ENCODE measurements at places on chromosomes 3 and 15.

GRCh38 chr3:37499061-37499785 is 324.8 kb upstream of the LRRFIP2 start:
- DNase-seq: no peak

DNA sequence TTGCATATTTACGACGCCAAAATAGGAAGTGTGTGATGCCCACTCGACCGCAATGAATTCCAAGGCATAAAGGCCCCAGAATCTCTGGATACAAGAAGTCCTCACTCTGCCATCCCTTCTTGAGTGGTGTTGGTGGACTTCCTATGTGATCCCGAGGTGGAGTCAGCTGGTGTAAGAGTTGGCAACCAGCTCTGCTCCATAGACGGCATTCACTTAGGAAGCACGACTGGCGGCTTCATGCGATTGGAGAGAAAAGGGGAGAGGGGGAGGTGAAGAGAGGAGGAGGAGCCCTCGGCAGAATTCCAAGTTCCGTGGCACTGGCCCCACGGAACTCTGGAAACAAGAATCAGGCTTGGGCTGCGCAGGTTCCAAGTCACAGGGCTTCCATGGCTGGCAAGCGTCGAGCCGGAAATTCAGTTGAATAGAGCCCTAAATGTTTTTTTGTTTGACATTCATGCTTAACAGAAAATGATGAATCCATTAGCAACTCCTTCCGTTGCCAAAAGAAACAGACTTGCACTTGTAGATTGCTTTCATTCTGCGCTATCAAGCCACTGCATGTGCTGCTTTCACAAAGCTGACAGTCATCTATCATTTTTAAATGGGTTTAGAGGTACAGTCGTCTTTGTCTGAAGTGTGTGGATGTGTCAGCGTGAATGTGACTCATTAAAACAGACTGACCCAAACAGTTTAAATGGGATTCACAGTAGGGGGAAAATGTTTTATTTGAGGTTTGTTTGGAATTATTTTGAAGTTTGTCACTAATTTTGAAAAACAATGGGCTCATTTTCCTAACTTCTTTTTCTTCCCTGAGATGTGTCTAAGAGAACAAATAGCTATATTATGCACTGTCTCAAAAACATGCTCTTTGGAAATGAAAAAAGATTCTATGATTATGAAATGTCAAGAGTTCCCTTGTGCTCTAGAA is 428.3 kb upstream of the ATP11B start:
- no peak for DNase-seq

- DNase-seq: peak; percentile 62
These were observed 27.7 kb upstream of the IL20RB start for GRCh38 chr3:136929977-136930670.

DNA sequence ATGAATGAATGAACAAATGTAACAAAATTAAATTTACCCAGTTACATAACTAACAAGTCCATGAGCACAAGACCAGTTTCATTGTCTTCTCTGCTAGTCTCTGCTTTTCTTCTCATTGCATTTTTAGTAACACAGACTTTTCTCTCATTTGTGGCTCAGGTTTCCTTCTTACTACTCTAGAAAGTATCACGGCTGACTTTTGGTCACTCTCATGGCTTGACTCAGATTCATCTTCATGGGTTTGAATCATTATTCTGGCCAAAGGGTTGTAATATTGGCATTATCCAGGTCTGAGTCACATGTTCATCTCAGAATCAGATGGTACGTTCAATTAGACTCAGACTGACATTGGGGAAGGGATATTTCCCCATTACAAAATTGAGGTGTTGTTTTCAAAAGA is 121.5 kb upstream of the SATB1 start:
- no peak for DNase-seq

DNA sequence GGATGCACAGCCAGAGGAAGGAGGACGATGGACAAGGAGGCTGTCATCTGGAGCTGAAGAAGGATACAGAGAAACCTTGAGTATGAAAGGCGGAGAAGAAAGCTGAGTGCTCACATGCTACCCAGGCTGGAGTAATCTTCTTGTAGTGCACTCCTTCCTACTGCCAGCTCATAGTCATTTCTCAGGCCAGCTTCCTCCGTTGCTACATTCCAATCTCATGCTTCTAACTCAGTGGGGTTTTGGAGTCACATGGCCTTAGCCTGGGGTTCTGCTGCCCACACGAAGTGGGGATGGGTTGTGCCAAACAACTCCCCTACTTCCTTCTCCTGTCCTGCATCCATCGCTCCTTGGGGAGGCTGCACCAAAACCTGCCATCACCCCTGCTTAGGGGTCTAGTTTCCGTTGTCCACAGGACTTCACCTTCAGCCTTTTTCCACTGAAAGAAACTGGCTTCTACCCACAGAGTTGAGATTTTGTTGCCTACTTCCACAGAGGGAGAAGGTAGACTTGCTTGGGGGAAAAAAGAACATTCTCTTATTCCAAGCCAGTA is 239.9 kb downstream of the EPHB1 start:
- DNase-seq: no peak

GRCh38 chr3:50162034-50162883 is 7.1 kb downstream of the SEMA3F start:
- DNase-seq: no peak

DNA sequence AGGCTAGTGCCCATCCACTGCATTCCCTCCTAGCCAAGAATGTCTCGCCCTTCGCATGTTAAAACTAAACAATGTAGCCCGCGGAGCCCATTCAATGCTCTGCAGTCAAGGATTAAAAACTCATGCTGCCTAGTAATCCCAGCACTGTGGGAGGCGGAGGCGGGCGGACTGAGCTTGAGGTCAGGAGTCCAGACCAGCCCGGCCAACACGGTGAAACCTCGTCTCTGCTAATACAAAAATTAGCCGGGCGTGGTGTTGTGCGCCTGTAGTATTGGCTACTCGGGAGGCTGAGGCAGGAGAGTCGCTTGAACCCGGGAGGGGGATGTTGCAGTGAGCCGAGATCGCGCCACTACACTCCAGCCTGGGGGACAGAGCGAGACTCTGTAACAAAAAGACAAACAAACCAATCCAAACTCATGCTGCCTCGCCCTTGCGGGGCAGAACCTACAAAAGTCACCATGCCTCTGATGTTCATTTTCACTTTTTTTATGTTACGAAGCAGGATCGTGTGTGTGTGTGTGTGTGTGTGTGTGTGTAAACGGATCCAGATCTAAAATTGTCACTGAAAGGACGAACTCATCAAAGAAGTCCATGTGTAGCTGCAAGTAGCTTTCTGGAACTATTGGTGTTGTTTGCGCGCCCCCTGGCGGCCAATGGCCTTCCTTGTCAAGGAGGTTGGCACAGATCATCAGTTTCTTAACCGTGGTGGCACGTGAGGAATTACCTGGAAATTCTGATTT is 54.8 kb upstream of the SPESP1 start:
- DNase-seq: peak; percentile 93

GRCh38 chr3:180409883-180410282 is 192.1 kb upstream of the TTC14 start:
- DNase-seq: no peak

GRCh38 chr3:148106062-148106461 is 591.6 kb upstream of the AGTR1 start:
- no peak for DNase-seq

DNA sequence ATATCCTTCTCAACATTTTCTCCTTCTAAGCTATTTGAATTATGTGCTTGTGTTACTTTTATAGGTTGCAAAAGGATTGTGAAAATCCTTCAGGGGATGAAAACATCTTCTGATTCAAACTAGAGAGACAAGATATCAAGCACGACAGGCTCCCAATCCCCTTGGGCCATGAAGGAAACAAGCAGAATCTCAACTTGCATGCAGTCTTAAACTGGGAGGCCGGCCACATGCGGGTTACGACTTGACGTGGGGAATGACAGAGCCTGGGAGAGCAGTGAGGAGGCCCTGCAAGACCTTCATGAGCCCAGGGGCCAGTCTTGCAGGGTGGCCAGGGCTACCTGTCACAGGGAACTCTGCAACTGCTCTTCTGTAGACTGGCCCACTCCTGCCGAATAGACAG is 94.4 kb downstream of the SCN11A start:
- no peak for DNase-seq

GRCh38 chr3:22360970-22361369 is 610.0 kb upstream of the ZNF385D start:
- DNase-seq: no peak

DNA sequence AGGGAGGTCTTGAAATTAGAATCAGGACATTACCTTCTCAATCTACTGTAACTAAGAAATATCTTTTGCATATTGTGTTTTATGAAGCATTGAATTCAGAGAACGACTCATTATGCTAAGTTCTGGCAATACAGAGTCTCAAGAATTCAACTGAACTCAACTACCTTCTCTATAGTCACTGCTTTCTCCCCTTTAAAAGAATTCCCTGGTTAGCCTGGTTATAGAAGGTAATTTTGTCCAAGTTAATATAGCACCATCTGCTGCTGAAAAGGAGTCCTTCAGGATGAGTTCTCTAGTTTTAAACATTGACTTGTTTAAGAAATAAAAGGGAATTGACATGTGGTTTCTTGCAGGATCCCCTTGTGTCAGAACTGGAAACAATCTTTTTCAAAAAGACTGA is 60.2 kb downstream of the IL16 start:
- no peak for DNase-seq

GRCh38 chr3:192229866-192230265 is 497.5 kb downstream of the FGF12 start:
- DNase-seq: no peak

GRCh38 chr3:111728566-111728935 is 130.5 kb upstream of the PHLDB2 start:
- DNase-seq: no peak

DNA sequence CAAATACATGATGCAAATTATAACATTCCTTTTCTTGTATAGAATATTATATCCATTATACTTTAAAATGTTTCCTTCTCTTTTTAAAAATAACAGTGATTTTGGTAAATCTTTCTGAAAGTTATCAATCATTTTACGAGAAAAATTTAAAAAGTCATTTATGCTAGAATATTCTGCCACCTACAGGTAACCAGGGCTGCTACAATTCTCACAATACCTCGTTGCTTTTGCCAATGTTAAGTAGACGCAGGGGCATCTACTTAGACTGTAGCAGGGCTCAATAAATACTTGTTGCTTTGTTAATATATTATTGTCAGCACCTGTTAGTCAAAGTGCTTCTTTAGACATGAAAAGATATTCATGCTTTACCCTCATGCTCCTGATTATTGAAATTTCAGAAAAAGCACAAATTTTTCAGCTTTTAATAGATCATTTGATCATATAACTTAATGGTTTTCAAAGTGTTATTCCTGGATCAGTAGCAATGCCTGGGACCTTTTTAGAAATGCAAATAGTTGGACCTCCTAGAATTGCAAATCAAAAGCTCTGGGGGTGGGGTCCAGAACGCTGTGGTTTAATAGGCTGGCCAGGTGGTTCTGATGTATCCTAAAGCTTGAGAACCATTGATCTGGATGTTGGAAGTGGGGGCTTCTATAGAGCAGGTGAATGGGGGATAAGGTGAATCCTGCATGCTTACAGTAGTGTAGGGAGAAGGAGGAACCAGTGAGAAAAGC is 223.6 kb upstream of the PDZRN3 start:
- DNase-seq: no peak

DNA sequence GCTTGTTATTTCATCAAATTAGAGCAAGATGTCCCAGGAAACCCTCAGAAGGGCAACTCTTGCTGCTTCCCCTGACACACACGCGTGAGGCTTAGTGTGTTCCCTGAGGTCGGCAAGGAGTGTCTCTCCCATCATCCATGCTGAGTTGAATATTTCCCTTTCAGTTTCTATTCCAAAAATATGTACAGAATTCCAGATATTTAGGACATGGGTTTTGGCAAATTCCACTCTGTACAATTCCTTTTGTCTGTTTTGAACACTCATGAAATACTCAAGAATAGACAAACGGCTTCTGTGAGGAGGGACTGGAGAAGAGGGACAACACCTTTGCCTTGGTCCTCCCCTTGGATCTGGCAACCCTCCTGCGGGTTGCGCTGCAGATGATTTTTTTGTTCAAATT is 138.0 kb downstream of the DUT start:
- no peak for DNase-seq

GRCh38 chr3:196842567-196843434 is 24.9 kb upstream of the SENP5 start:
- no peak for DNase-seq

DNA sequence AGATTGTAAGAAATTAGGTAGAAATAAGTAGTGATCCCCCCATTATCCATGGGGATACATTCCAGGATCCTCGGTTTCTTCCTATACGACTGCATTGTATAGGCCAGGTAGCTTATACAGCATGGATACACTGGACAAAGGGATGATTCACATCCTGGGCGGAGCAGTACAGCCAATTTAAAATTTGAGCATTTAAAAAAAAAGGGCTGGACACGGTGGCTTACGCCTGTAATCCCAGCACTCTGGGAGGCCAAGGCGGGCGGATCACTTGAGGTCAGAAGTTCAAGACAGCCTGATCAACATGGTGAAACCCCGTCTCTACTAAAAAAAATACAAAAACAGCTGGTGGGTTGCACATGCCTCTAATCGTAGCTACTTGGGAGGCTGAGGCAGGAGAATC is 976 bp upstream of the ARGFX start:
- DNase-seq: no peak

DNA sequence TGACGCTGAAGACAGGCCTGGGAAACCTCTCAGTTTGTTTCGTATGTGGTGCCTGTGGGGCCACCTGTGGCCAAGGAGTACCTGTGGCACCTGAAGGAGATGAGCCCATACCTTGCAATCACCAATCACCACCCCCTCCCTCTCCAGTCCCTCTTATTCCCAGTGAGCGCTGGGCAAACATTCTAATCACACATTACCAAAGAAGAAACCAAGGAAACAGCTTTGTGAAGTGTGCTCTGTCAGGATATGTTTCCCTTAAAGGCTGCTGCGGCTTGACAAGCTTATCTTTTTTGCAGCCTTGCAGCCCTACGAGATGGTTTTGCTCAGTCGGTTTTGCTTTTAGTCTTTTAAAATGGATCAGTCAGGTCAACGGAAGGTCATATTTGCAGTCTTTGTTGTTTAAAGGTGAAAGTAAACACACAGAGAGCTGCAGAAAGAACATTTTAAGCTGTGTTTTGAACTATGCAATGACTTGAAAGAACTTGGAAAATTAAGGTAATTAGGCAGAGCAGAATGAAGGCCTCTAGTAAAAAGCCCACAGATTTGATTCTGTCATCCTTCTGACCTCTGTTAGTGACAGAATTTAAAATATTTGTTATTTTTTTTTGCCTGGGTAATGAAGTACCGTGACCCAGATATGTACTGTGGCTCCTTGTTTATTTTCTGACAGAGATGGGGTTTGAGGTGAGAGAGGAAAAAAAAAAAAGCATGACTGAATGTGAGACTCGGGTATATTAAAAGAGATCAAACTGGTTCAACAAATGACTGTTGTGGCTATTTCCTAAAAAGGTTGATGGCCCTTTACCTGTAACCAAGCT is 461.4 kb downstream of the NSUN3 start:
- no peak for DNase-seq

DNA sequence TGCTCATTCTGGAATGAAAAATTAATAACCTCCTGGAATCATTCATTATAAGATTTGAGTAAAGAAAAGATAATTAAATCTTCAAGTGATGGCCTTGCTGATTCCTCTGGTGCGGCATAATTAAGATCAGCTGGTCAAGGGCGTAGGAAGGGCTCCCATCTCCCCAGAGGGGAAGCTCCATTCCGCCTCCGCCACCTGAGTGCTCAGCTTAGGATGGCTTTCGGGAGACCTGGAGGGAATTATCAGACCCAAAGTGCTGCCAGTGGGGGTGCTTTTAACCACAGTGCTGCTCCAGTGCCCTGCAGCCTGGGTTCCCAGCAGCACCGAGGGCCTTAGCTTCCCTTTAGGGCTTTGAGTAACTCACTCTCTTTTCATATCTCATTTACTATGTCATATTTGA is 556.6 kb upstream of the RGMA start:
- DNase-seq: no peak

Measured in tibial artery (tissue), 4 donors.